Esophagus squamous epithelium (tissue), 5 donors: ENCODE measurements at places on chromosomes 7 and 10. TPM values are rescaled to one million over a fixed set of nuclear protein-coding genes. Genes with fewer than 3 reads are reported as not detected.

DNA sequence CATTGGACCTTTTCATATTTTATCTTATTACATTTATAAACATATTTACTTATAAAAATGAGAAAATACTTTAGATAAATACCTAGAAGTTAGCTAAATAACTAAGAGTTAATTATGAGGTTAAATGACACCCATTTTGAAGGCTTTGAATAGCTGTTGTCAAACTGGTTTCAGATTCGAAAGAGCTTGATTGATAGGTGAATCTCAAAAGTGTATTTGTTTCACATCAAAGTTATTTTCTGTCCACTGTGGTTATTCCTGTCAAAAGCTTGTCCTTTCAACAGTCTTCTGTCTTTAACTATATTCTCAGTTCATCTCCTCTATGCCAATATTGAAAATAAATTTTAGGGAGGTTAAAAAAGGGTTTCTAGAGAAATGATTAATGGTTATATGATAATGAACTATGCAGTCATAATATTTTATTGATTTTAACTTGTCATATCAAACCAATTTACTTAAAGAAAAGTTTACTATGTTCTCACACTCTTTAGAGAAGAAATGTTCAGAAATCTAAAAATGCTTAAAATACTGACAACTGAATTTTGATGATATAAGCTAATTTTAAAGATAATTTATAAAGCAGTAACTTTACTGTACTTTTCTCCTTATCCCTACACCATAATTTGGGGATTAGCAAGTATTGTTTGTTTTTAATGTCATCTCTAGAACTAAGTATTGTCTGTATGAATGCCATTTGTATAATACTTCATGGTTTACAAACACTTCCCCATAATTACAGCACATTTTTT lies 72.0 kb upstream of the FOXP2 start:
- DNase-seq, result no peak
- no peak overlapping the region for H3K4me3 ChIP-seq
- no peaks in the 10 kb centered on the region for H3K36me3 ChIP-seq
- no peak overlapping the region for H3K27ac ChIP-seq
- no peaks in the 10 kb centered on the region for H3K4me1 ChIP-seq

DNA sequence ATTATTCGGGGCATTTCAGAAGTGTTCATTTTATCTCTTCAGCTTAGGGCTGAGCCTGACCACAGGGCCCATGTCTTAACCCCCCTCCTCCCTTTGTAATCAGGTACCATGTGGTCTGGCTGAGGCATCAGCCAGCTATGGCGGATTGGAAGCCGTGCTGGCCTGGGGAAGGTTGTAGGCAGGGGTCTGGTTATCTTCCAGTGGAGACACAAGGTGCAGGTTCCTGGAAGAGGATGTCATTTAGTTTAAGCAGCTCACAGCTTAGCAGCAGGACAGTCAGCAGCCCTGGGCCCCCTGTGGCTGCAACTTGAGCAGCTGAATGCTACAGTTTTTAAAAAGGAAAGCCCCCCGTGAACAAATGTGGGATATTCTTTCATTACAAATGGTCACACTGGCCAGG lies 22.1 kb downstream of the BAG3 start:
- H3K36me3 ChIP-seq, result peaks cover 61% of the 10 kb centered on the region
- H3K27me3 ChIP-seq, result no peaks in the 10 kb centered on the region
- peaks cover 30% of the 10 kb centered on the region for H3K4me1 ChIP-seq
- H3K27ac ChIP-seq, result no peak overlapping the region
- no peak overlapping the region for H3K4me3 ChIP-seq
- no peak for DNase-seq

DNA sequence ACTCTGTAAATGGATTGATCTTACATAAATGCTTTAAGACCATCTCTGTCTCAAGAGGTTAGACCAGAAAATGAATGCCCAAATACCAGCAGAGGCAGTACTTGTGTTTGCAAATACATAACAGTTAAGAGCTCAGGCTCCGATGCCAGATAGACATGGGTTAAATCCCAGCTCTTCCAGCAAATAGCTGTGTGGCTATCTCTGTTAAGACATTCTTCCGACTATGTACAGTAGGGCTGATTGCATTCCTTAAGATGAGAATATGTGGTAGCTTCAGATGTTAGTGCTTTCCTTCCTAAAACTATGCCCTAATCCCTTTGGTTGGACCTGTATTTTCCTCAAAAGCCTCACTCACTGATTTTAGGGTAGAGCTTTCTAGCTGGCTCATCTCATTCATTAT lies 2.2 kb downstream of the IDE start:
- no peak for DNase-seq
- no peaks in the 10 kb centered on the region for H3K36me3 ChIP-seq
- no peak overlapping the region for H3K27ac ChIP-seq
- peaks cover 10% of the 10 kb centered on the region for H3K4me1 ChIP-seq

- no peak overlapping the region for H3K27ac ChIP-seq
- H3K4me3 ChIP-seq, result no peak overlapping the region
- no peaks in the 10 kb centered on the region for H3K36me3 ChIP-seq
- no peaks in the 10 kb centered on the region for H3K27me3 ChIP-seq
- no peaks in the 10 kb centered on the region for H3K4me1 ChIP-seq
Measured at GRCh38 chr7:85004402-85004801, 182.5 kb downstream of the SEMA3D start.

DNA sequence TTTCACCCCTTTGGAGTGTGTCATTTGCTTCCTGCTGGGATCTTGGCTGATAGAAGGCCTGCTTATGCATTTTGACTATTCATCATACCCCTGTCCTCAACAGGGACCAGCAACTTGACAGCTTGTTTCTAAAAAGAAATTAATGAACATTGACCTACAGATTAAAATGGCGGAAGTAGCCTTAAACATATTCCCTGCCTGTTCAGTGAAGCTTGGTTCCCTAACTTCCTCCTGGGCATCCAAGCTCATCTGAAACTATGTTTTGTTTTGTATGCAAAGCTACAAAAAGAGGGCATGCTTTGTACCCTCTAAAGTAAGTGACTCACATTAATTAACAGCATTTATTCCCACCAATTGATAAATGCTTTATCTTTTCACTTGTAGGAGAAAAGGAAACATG lies 26.8 kb upstream of the CDK14 start:
- no peaks in the 10 kb centered on the region for H3K36me3 ChIP-seq
- no peaks in the 10 kb centered on the region for H3K4me1 ChIP-seq

GRCh38 chr7:92837000-92837749 lies 802 bp upstream of the CDK6 start:
- H3K36me3 ChIP-seq, result no peaks in the 10 kb centered on the region
- peak overlapping the region; percentile 93 for H3K27ac ChIP-seq
- H3K4me3 ChIP-seq, result peak overlapping the region; percentile 89
- DNase-seq, result no peak
- peaks cover 29% of the 10 kb centered on the region for H3K4me1 ChIP-seq
- no peaks in the 10 kb centered on the region for H3K27me3 ChIP-seq

DNA sequence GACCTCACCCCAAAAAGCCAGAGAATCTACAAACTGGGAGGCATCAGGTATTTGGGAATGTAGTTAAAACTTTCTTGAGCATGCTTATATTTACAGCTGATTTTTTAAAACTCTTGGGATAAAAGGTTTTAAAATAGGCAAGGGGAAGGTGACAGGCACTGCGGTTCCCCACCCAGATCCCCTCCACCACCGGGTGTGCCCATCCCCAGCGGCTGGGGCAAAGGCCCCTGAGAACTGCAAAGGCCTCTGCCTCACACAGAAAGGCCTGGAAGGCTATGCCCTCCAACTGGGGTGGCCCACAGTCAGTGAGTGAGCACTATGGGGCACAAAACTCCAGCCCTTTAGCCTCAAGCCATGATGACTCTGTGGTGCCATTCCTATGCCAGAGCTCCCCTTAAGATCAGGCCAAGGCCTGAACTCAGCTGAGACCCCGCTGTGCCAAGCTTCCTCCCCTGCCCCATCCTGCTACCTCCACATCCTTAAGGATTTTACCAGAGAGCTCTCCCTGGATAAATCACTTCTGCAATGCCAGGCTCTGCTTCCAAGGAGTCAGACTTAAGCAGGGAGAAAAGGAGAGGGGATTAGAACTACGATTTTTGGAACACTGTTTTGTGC lies 299.1 kb downstream of the GRID1 start:
- H3K36me3 ChIP-seq, result no peaks in the 10 kb centered on the region
- H3K4me3 ChIP-seq, result no peak overlapping the region
- H3K4me1 ChIP-seq, result no peaks in the 10 kb centered on the region
- no peaks in the 10 kb centered on the region for H3K27me3 ChIP-seq
- H3K27ac ChIP-seq, result no peak overlapping the region
- DNase-seq, result no peak

The LRGUK gene
- 0.57 TPM for total RNA-seq

- H3K27me3 ChIP-seq, result no peaks in the 10 kb centered on the region
- H3K27ac ChIP-seq, result peak overlapping the region; percentile 93
- peak overlapping the region; percentile 31 for H3K4me3 ChIP-seq
- H3K4me1 ChIP-seq, result peaks cover 35% of the 10 kb centered on the region
- no peaks in the 10 kb centered on the region for H3K36me3 ChIP-seq
Measured at GRCh38 chr10:11685787-11686218, 56.4 kb upstream of the ECHDC3 start.

DNA sequence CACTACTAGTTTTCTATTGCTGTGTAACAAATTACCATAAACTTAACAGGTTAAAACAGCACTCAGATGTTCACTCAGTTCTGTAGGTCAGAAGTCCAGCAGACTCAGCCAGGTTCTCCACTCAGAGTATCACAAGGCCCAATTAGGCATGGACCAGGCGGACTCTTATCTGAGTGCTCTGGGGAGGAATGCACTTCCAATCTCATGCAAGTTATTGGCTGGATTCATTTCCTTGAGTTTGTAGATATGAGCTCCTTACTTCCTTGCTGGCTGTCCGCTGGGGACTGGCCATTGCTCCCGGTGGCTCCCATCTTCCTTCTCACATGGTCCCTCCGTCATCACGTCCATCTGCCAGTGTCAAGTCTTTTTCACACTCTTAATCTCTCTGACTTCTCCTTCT lies 137.0 kb upstream of the PRR15 start:
- DNase-seq, result no peak
- no peaks in the 10 kb centered on the region for H3K4me1 ChIP-seq
- H3K4me3 ChIP-seq, result no peak overlapping the region

DNA sequence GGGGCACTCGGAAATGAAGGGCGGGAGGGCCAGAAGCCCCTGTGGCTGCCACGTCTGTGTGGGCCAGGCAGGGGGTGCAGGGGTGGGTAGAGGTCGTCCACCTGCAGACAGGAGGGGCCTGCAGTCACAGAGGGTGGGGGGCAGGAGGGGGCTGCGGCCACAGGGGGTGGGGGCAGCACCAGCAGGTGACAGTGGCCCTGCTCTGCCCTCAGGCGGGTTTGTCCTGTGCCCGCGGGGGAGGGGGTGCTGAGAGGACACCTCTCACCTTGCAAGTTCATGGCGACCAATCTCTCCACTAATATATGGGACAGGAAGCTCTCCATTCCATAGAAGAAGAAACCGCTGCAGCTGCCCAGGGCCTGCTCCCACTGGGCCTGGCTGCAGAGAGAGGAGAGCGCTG lies 26.6 kb upstream of the NKX6-2 start:
- H3K36me3 ChIP-seq, result no peaks in the 10 kb centered on the region
- H3K4me1 ChIP-seq, result no peaks in the 10 kb centered on the region
- no peak overlapping the region for H3K27ac ChIP-seq
- H3K4me3 ChIP-seq, result no peak overlapping the region
- no peak for DNase-seq

- peak overlapping the region; percentile 97 for H3K4me3 ChIP-seq
- no peak for DNase-seq
- peaks cover 51% of the 10 kb centered on the region for H3K4me1 ChIP-seq
- H3K27me3 ChIP-seq, result no peaks in the 10 kb centered on the region
- H3K36me3 ChIP-seq, result no peaks in the 10 kb centered on the region
Measured at GRCh38 chr7:17939606-17940301, 540 bp downstream of the SNX13 start.

DNA sequence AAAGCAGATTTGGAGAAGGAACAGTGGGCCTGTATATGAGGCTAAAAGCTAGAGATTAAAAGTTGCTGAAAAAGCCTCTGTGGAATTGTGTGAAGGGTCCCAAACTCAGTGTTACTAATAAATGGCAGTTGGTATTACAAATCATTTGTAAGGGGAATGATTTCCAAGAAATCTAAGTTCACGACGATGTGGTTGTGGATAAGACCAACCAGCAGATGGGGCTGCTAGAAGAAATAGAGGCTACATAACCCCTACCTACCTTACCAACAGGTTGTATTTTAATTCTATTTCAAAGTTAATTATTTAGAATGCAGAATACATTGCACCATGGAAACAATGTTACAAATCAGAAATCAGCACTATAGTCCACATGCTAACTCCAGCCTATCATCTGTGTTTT lies 377.1 kb downstream of the HPSE2 start:
- H3K27ac ChIP-seq, result no peak overlapping the region
- no peaks in the 10 kb centered on the region for H3K27me3 ChIP-seq
- H3K4me1 ChIP-seq, result no peaks in the 10 kb centered on the region
- no peak overlapping the region for H3K4me3 ChIP-seq

DNA sequence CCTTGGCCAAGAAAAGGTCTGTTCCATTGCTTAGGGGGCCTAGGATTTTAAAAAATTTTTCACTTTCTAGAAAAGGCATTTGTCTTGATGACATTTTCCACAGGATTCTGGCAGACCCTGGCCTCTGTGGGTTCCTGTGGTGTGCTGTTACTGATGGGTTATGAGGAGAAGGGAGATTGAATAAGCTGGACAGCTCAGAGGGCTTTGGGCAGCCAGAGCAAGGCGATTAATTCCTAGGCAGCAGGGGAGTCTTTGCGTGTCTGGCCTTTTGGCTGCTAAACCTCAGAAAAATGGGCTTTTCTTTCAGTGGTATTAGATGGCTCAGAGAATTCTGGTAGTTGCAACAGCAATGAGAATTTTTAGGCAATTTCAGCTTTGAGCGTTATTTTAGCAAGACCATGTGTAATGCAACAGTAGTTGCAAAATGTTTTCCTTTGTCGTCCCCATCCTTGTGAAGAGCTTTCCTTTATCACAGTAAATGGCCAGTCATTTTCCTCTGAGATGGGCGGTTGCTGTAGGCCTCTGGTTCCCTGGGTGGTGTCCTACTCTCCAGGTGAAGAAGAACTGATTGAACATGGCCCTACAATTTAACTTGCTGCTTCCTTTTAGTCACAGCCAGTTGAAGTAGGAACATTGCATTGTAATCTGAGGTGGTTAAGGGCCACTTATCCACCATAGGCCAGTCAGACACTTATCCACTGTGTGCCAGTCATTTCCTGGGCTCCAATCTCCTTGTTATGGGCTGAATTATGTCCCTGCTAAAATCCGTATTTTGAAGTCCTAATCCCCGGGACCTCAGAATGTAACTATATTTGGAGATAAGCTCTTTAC lies 43.2 kb downstream of the SH2D4B start:
- no peaks in the 10 kb centered on the region for H3K36me3 ChIP-seq
- no peak for DNase-seq
- no peak overlapping the region for H3K4me3 ChIP-seq

DNA sequence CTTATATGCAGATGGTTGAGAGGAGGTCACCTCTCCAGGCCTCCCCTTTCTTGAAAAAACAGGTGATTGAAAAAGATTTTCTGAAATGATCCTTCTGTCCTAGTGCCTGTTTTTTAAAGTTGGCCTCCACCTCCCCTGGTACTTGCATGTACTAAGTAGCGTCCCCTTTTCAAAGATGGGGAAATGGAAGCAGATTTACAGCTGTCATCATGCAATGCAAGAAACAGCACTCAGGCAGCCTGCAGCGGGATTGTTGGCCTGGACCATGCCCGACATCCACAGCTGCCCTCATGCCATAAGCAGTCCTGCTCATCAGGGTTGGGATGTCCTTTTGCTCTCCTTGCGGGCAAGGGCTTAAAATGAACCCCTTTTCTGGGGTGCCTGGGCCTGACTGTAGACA lies 127.2 kb upstream of the MGMT start:
- no peak for DNase-seq
- no peaks in the 10 kb centered on the region for H3K36me3 ChIP-seq
- H3K4me1 ChIP-seq, result no peaks in the 10 kb centered on the region
